Upper lobe of right lung (tissue), 1 donor: ENCODE measurements at places on chromosomes 1 and 21. TPM values are rescaled to one million over a fixed set of nuclear protein-coding genes. Genes with fewer than 3 reads are reported as not detected.

LEFTY1 gene
- 0.35 TPM for total RNA-seq

PPM1J gene
- 0.32 TPM for total RNA-seq

DNA sequence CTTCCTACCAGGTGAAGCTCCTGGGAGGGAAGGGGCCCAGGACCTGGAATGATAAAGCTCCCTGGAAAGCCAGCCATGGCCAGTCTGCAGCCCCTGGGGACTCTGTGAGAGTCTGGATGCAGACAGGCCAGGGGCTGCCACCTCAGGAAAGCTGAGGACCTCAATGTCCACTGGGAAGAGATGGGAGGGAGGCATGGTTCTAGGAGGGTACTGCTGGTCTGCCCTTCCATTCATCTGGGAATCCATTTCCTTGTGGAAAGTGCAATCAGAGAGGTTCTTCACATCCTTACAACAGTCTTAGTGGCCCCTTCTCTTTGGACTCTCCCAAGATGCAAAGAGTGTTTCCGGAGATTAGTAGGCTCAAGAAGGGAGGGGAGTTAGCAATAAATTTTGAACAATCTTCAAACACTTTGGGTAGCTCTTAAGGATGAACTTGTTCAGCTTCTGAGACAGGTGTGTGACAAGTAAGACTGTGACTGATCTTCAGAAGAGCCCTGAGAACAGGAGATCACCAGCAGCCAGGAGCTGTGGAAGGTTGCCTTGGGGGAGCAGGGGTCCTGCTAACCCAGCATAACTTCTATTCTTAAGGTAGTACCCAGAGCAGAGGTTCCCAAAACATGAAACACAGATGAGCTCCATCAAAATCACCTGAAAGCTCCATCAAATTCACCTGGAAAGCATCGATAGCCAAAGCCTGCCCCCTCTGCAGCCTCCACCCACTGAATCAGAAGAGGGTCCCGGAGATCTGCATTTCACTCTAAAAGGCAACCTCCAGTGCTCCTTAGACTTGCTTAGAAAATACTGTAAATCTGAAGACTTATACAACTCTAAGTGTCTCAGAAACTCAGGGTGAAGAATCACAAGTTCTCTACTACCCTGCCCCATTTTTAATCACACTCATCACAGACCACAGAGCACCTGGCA is 616 bp upstream of the LAX1 start:
- no peak overlapping the region for H3K4me3 ChIP-seq
- no peaks in the 10 kb centered on the region for H3K4me1 ChIP-seq
- peak overlapping the region; percentile 51 for H3K27ac ChIP-seq
- DNase-seq: peak; percentile 2
- no peaks in the 10 kb centered on the region for H3K27me3 ChIP-seq

GRCh38 chr1:159218649-159219636 is 14.3 kb downstream of the ACKR1 start:
- H3K27ac ChIP-seq: no peak overlapping the region
- H3K4me1 ChIP-seq: no peaks in the 10 kb centered on the region
- H3K27me3 ChIP-seq: no peaks in the 10 kb centered on the region
- H3K4me3 ChIP-seq: no peak overlapping the region
- no peak for DNase-seq

DNA sequence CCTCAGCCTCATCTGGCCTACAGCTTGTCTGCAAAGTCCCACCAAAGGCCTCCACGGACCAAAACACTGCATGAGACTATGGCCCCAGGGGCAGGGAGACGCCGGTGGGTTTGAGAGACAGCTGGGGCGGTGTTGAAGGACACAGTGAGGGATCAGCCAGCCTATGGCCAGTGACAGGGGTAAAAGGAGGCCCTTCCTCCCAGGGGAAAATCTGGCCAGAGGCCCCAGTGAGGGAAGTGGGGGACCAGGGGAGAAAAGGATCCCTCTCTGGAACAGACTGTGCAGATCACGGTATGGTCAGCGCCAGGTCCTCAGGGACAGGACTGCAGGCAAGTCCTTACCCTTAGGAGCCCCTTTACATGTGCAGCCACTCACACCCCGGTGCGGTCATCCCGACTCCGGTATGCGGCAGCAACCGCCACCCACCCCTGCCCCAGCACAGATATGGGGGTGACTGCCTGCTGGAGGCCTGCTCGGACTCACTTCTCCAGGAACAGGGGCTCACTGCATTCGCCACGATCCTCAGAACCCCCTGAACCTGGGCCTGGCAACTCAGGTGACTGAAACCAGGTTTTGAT is 1.3 kb downstream of the CERS2 start:
- H3K27ac ChIP-seq: peak overlapping the region; percentile 92
- no peaks in the 10 kb centered on the region for H3K27me3 ChIP-seq
- peak; percentile 72 for DNase-seq
- peaks cover 9% of the 10 kb centered on the region for H3K36me3 ChIP-seq

DNA sequence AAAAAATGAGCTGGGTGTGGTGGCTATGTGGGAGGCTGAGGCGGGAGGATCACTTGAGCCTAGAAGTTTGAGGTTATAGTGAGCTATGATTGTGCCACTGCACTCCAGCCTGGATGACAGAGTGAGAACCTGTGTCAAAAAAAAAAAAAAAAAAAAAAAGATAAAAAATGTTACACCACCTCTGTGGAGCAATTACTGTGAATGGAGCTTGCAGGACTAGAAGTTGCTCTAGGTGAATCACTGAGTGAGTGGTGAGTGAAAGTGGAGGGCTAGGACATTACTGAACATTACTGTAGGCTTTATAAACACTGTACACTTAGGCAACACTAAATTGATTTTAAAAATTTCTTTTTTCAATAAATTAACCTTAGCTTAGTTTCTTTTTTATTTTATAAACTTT is 21.9 kb downstream of the TLCD4 start:
- H3K27ac ChIP-seq: no peak overlapping the region
- H3K36me3 ChIP-seq: no peaks in the 10 kb centered on the region
- DNase-seq: no peak
- no peak overlapping the region for H3K4me3 ChIP-seq

DNA sequence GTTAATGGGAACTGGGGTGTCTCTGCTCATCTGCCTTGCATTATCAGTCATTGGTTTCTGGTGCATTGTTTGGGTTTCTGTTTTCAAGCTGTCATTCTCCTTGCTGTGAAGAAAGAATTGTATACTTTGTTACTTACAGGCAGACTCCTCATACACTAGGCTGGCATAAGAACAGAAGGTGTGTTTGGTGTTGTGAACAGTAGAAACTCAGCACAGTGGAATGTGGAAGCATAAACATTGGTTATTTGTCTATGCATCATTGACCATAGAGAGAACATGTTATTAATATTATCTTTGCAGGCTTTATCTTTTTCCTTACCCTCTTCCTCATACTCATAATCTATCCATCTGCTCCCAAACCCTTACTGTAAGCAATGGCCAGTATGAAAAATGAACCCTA is 18.2 kb downstream of the C1orf87 start:
- peaks cover 3% of the 10 kb centered on the region for H3K27me3 ChIP-seq
- no peak overlapping the region for H3K27ac ChIP-seq
- H3K4me3 ChIP-seq: no peak overlapping the region
- no peaks in the 10 kb centered on the region for H3K4me1 ChIP-seq
- no peak for DNase-seq

DNA sequence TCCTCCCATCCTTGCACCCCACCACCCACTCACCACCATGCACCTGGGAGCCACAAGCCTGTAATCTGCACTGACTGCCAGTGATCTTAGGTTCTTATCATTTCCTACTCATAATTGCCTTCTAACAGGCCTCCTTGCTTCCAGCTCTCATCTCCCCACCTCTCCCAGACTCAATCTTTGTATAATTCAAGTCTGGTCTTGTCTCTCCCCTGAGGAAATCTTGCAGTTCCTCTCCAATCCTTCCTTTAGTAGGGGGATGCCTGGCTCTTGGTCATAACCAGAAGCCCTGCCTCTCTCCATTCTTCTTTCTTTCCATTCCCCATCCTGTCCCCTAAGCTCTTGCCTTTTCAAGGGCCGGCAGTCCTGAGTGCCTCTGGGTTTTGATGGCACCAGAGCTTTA is 27.8 kb downstream of the PIGM start:
- no peaks in the 10 kb centered on the region for H3K4me1 ChIP-seq
- H3K27ac ChIP-seq: no peak overlapping the region
- no peak overlapping the region for H3K4me3 ChIP-seq
- H3K27me3 ChIP-seq: peaks cover 6% of the 10 kb centered on the region
- DNase-seq: no peak

- no peaks in the 10 kb centered on the region for H3K36me3 ChIP-seq
- no peak for DNase-seq
These were observed 162.0 kb downstream of the KIF26B start for GRCh38 chr1:245316784-245317183.

GRCh38 chr1:84170171-84170570 is 26.1 kb downstream of the PRKACB start:
- no peak overlapping the region for H3K27ac ChIP-seq
- no peaks in the 10 kb centered on the region for H3K27me3 ChIP-seq
- H3K36me3 ChIP-seq: no peaks in the 10 kb centered on the region
- no peaks in the 10 kb centered on the region for H3K4me1 ChIP-seq

- no peak overlapping the region for H3K4me3 ChIP-seq
- no peaks in the 10 kb centered on the region for H3K4me1 ChIP-seq
- no peaks in the 10 kb centered on the region for H3K27me3 ChIP-seq
- DNase-seq: no peak
These were observed 45.1 kb downstream of the CDC7 start for GRCh38 chr1:91545506-91546300.
